ENCODE measurements at places on chromosomes 1 and 21.

GRCh38 chr1:231590453-231591198, 36.0 kb upstream of the DISC1 start:
- no peak for DNase-seq

- no peak for DNase-seq
Observed at GRCh38 chr21:42544544-42544943, 30.9 kb downstream of the SLC37A1 start.

DNA sequence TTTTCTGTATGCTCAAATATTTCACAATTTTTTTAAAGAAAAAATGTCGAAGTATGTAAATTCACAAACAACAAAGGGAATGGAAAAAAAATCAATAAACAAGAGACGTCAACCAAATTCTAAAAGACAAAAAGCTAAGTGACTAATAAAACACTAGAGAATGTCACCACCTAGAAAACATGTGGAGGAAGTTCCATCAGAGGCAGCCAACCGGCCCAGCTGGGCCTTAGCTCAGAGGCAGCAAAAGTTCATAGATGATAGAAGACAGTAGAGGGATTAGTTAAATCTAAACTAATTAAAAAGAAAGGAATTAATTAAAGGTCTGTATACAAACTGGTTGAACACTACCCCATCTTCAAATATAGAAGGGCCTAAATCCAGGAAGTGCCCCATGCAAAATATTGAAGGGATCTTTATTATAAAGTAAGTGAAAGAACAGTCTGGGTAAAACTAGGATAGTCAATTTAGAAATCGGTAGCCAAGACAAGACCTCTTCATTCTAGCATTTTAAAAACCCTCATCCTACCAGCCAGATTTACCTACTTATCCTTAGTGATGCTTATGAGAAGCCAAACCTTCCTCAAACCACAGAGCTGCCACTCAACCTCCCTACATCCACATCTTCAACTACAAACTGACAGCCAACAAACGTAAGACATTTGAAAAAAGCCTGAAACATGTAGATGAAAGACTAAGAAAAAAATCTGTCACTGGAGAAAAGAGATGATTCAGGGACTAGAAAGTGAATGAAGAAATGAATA, 23.7 kb downstream of the MRPL39 start:
- no peak for DNase-seq

GRCh38 chr1:201826830-201827229, 2.1 kb upstream of the IPO9 start:
- DNase-seq, result no peak

- no peak for DNase-seq
Observed at GRCh38 chr1:43452789-43453441, 816 bp downstream of the HYI start.

GRCh38 chr21:14901482-14901958, 163.3 kb downstream of the NRIP1 start:
- DNase-seq, result no peak

DNA sequence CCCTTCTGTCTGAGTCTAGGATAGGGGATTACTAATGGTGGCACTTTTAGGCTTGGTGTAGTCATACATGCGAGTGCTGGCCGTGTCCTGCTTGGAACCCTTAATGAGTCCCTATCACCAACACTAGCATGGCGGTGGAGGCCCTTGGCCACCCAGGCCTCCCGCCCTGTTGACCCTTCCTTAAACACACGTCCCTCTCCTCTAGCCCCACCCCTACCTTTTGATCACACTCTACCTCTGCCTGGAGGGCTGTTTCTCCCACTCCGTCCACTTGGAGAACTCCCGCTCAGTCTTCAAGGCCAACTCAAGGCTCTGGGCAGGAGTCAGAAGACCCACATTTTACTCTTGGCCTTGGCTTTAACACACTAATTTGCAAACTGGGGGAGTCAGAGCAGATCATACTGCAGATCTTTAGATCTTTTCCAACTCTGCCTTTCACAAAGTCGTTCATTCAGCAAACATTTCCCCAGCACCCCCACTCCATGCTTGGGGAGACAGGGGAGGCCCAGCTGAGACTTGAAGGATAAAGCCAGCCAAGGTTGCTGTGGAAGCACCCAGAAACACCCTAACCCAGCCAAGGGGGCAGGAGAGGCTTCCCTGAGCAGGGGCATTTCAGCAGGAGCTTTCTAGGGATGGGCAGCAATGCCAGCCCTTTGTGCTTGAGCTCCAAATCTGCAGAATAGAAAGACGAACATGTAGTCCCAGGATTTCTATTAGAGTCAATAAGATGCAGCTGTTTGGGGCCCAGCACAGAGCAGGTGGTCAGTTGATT, 1.9 kb downstream of the PODN start:
- DNase-seq, result no peak

DNA sequence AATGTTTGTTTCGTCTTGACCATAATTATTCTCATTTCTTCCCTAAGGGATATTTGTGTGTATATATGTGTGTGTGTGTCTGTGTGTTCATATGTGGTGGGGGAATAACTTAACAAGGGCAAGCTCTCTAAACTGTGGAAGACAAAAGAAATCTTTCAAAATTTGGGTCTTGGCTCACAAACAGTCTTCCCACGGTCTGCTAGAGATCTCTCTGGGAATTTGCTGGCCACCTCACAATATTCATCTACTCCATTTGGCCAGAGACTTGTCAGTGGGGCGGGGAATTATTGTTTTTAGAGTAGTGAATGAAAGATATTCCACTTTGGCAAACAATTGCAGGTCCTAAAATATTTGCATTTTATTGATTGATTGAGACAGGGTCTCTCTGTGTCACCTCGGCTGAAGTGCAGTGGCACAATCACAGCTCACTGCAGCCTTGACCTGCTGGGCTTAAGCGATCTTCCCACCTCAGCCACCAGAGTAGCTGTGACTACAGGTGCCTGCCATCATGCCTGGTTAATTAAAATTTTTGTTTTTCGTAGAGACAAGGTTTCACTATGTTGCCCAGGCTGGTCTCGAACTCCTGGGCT, 8.0 kb upstream of the EIF2B3 start:
- no peak for DNase-seq

- DNase-seq, result no peak
Observed at GRCh38 chr1:35931446-35932157, 697 bp downstream of the AGO3 start.

DNA sequence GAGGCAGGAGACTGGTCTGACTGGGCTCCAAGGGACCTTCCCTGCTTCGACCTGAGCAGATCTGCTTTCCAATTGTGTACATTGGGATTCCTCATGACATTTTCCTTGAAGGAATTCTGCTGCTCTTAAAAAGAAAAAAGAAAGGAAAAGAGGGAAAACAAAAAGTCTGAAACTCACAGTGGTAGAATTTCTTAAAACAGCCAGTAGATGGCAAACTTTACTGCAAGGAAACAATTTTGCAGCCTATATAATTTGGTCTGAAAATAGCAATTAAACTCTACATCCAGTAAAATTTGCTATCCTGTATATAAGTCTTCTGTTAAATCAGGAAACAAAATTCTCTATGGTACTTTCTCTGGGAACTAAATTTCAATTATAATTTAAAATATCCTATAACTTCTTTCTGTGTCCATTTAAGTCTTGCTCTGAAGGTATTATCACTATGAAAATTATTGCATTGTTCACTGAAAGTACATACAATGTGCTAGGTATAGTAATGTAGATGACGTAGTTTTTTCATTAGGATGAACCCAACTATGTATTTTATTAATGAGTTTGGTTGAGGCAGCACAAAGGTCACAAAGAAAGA, 59.8 kb downstream of the CRB1 start:
- DNase-seq, result no peak

- no peak for DNase-seq
Observed at GRCh38 chr21:32279377-32279680, 480 bp upstream of the MIS18A start.

- no peak for DNase-seq
Observed at GRCh38 chr1:87144316-87144895, 184.3 kb upstream of the LMO4 start.
